Stimulated activated CD8-positive, alpha-beta memory T cell treated with anti-CD3 and anti-CD28 coated beads, Interleukin-7, amount 100 ng/mL, for 24 hours (primary cell): ENCODE measurements at places on chromosomes 11 and 22.

DNA sequence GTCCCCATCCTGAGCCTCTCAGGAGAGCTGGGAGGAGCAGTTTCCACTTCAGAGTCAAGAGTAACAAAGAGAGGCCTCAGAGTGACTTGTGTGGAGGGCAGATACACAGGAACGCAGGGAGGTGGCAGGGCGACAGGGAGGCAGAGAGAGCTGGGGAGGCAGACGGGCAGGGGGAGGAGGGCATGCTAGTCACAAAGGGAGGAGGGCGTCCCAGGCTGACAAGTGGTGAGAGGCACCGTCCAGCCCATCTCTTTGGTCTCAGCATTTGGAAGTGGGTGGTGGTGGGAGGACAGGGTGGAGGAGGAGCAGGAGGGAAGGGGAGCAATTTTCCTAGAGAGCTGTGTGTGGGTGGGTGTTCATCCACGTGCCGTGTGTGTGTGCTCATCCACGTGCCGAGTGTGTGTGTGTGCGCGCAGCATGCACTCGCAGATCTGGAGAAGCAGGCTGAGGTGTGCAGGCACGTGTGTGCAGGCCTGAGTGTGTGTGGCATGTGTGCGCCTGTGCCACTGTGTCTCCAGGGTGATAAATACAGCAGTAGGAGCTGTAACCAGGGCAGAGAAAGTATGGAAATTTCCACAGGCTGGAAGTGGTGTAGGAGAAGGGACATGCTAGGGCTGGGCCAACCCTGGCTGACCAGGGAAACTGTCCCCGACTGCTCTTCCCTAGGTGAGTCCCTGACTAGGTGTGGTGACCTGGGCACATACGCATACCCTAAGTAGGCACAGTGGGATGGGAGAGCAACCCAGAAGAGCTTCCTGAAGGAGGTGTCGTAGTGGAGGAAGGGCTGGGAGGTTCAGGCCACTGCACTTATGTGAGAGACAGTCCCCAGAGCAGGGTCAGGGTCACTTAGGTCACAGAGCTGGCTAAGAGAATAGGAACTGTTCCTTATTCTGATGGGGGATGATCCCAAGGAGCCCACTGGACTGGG lies 7.3 kb upstream of the PDE2A start:
- no peak for DNase-seq

GRCh38 chr11:86418917-86419316 lies 44.2 kb downstream of the CCDC81 start:
- DNase-seq = no peak

DNA sequence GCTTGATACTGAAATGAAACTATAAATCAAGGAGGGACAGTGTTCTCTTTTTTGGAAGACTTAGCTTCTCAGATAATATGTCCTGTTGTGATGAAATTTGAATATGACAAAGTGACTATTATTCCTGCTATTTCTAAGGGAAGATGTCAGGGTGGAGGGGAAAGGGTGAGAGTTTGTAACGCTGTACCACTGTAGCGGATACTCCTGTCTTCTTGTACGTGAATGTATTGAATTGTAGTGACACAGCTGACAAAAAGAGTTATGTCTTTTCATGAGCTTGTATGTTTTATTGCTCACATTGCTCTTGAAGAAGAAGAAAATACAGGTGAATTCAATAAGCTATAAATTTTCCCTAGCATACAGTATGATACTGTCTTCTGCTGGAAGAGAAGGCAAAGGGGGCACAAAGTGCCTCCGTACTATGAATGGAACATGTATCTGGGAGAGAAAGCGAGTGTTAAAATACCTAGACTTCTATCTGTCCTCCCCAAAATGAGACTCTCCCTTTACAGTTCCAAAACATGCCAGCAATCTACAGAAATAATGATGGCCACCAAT lies 538.5 kb upstream of the LRRC4C start:
- DNase-seq = no peak

DNA sequence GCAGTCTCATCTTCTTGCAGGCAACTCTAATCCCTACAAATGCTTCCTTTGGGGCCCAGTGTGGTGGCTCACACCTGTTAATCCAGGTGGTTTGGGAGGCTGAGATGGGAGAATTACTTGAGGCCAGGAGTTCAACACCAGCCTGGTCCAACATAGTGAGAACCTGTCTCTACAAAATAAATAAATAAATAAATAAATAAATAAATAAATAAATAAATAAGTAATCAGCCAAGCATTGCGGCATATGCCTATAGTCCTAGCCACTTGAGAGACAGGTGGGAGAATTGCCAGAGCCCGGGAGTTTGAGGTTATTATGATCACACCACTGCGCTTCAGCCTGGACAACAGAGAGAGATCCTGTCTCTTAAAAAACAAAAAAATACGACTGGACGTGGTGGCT lies 34.1 kb upstream of the RRAS2 start:
- no peak for DNase-seq

- DNase-seq = no peak
These were observed 7.0 kb upstream of the RDX start for GRCh38 chr11:110303414-110303826.

DNA sequence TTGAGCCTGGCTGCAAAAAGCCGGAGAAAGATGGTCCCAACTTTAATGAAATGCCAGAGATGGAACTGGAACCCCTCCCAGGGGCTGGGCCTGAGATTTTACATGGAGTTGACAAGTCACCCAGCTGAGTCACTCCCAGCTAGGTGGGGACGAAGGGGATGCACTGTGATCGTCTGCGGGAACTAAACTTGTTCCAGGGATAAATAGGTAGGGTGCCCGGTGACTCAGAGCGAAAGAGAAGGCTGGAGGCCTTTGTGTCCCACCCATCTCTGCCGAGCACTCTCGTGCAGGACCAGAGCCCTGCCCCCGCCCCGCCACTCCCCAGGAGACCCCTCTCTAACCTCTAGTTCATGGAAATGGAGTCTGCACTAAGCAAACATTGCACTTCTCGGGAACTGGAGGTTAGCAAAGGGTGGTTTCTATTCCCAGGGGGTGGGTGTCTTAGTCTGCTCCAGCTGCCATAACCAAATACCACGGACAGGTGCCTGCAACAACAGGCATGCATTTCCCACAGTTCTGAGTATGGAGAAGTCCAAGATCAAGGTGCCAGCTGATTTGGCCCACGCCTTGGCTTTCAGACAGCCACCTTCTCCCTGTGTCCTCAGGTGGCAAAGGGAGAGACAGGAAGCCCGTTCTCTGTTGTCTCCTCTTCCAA lies 60.7 kb upstream of the FADD start:
- DNase-seq = no peak

DNA sequence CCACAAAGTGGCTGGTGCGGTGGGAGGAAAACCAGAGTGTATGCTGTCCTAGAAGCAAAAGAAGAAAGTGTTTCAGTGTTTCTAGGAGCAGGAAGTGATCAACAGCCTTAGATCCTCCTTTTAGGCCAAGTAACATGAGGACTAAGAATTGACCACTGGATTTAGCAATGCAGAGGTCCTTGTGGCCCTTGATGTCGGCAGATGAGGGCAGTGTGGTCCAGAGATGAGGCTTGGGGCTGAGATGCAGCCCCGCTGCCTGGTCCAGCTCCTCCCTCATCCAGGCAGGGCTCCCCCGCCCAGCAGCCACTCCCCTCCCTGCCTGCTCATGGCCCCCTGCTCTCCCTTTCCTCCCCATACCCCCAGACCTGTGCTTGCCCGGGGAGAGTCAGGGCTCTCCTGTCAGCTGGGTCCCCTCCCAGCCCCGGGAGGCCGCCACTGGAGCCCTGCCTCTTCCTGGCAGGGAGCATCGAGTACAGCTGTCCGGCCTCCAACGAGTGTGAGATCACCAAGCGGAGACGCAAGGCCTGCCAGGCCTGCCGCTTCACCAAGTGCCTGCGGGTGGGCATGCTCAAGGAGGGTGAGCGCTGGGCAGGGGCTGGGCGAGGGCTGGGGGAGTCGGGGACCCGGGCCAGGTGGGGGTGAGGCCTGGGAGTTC lies 3.7 kb downstream of the TRMT112 start:
- DNase-seq = no peak

GRCh38 chr22:28139961-28140360 lies 220.9 kb upstream of the PITPNB start:
- DNase-seq = no peak

DNA sequence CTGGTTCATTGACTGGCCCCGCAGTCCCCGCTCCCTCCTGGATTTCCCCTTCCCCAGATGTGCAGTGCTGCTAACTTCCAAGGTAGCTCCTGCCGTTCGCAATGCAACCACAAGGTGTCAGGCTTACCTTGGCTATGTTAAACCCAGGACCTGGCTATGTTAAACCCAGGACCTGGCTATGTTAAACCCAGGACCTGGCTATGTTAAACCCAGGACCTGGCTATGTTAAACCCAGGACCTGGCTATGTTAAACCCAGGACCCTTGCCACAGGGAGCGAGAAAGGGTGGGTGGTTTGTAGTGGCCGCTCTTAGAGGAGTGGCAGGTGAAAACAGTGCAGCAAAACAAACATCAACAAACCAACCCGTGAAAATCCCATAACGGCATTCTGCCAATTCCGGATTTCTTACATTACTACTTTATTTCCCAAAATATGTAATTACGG lies 2.9 kb upstream of the ADAMTS8 start:
- DNase-seq = peak; percentile 45

DNA sequence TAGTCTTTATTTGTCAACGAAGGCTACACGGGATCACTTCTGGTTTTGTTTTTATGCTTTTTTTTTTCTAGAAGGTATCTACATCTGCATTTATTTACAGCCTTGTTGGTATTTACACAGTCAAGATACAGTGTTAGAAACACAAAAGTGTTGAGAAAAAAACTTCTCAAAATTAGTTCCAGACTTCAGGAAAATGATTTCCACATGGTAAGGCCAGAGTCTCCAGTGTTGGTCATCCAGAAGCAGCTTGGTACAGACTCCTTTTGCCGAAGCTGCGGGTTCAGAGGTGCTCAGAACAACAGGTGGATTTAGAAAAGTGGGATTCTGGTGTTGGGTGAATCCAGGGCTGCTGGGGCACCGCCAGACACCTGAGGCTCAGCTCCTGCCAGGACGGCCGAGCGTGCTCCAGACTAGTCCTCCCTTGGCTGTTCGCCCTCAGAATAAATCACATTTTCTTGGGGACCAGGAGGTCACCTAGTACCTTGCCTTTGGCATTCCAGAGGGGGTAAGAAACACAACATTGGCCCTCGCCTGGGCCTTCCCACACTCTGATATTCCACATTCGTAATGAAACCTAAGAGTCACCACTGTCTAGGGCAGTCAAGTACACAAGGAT lies 78.7 kb upstream of the NARS2 start:
- no peak for DNase-seq

DNA sequence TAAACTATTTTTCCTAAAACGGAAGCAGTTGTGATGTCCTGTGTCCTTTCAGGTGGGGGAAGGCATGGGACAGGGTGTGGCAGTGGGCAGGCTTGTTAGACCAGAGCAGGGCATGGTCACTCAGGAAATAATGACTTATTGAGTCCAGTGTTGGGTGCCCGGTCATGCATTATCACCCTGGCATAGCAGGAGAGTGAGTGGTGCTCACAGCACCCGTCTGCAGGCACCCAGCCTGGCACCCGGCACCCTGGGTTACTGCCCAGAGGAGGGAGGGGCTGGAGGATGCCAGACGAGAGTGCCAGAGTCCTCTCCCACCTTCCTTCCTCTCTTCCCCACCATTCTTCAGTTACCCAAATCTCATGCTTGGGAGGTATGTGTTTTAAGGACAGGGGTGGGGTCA lies 59.1 kb downstream of the ST3GAL4 start:
- no peak for DNase-seq

DNA sequence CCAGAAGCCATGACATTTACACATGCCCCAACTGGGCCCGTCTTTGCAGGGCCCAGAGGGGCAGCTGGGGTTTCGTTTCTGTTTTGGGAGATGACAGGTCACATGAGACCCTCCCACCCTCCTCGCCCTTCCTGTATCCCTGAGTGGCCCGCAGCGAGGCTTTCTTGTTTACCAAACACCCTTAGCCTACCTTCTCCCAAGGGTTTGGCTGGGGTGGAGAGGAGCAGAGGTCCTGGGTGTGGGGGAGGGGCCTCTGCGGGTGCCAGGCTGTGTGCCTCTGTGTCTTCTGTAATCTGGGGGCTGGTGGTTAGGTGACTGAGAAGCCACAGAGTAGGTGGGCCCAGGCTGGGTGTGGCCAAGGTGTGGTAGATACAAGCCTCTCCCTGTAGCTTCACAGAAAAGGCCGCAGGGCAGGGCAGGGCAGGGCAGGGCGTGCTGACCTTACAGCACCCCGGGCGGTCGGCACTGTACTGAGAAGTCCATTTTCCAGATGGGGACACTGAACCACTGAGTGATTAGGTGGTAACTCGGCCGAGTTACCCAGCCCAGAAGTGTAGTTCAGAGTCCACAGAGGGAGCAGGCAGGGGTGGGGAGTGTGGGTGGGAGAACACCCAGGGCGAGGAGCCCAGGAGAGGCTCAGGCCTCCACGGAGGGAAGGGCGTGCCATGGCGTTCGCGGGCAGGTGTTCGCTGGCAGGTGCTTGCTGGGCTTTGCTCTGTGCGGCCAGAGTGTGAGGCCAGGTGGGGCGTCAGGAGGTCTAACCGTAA lies 8.7 kb downstream of the PRR5 start:
- DNase-seq = no peak

- DNase-seq = no peak
These were observed 183.2 kb upstream of the NECTIN1 start for GRCh38 chr11:119912229-119912628.

GRCh38 chr11:74739546-74740270 lies 8.5 kb upstream of the CHRDL2 start:
- DNase-seq = no peak

DNA sequence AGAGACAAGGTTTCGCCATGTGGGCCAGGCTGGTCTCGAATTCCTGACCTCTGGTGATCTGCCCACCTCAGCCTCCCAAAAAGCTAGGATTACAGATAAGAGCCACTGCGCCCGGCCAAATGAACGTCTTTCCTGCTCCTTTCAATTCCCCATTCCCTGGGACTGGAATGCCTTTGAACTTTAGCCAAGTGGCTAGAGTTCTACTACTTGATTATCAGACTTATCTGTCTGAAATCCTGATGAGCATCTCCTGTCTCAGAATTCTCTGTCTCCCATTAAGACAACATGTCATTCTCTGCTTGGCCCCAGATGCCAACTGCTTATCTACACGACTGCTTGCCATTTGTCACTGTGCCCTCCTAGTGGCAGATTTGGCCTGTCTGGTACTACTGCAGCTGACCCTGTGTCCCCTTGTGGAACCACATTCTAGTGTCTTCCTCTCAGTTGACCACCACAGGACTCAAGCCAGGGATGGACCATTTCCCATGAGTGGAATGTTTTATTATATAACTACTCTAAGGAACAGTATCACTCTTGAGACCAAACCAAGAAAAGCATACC lies 33.1 kb upstream of the IPO7 start:
- DNase-seq = no peak

- DNase-seq = no peak
These were observed 99.2 kb downstream of the STIM1 start for GRCh38 chr11:3954448-3955298.

GRCh38 chr22:30309951-30310741 lies 16.6 kb downstream of the TBC1D10A start:
- DNase-seq = no peak

DNA sequence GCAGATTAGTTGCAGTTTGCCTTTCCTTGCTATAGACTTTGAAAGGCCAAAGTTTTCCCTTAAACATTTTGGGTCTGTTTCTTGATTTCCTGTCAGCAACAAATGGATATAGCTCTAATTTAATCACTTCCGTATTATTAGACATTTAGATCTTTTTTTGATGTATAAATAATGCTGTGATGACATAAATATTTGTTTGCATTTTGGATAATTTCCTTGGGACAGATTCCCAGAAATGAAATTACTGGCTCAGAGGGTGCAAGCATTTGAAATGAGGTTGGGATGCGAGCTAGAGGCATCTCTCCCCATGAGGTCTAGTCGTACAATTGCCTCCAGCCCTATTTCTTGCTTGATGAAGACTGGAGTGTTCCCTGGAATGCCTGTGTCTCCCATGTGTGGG lies 94.2 kb downstream of the TBC1D22A start:
- no peak for DNase-seq

- DNase-seq = no peak
These were observed 15.1 kb downstream of the SYNGR1 start for GRCh38 chr22:39364714-39365491.
